ENCODE measurements at places on chromosomes 3 and 15. TPM values are rescaled to one million over a fixed set of nuclear protein-coding genes. Genes with fewer than 3 reads are reported as not detected.

DNA sequence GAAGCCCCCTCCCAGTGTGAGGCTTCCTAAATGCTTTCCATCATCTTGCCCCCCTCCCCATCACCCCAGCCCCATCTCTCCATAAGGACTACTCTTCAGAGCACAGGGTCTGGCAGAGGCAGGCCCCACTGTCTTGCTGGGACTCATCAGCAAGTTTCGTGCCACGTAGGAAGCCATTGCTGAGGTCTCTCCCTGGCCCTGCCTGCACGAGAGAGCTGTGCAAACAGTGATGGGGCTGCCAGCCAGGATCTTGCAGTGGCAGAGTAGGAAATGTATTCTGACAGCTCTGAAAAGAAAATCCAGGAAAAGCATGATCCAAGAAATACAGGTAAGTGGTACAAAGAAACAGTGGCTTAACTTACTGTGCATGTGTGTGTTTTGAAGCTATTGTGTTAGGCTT lies 22.6 kb downstream of the ISL2 start:
- no peak for DNase-seq

DNA sequence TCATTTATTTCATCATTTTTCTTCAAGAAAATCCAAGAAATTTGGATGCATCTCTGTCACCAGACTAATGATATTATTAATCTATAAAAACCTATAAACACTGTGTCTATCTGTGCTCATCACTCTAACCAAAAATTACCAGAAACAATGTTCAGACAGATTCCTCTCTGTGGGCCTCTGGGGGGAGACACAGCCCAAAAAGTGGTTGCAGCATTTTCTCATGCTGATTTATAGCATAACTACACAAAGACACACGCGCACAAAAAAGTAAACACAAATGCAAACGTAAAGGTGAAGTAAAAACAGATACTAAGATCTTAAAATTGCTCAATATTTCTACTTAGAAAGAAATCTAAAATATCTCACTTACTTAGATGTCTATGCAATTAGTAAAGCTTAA lies 976.0 kb downstream of the GBE1 start:
- no peak for DNase-seq

GRCh38 chr15:74823324-74823723 lies 3.1 kb upstream of the CPLX3 start:
- DNase-seq: no peak

- DNase-seq: no peak
Observed at GRCh38 chr15:101459579-101460300, 29.8 kb downstream of the PCSK6 start.

DNA sequence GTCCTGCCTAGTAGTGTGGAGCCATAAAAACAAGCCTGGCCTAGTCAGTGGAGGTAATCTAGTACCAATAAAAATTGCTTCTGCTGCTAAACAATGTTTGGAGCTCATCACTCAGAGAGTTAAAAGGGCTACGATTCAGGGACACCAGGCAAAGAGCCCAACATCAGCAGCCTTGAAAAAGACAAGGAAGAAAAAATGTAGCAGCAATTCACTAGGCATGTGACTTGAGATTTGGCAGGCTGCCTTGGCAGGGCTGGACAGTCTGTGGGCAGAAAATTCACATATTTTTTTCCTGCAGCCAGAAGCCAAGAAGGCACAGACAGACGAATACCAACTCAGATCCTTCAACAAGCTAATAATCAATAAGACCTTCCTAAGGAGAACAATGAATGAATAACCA lies 47.2 kb downstream of the IGSF11 start:
- DNase-seq: no peak

Gene ZNF80
- 0.22 TPM for total RNA-seq

Gene TUSC2
- 29.9 TPM for total RNA-seq

Gene GALNT15
- not detected for total RNA-seq

Gene NR1I2
- total RNA-seq: not detected

Data from activated T-helper 1 cell treated with anti-CD3 and anti-CD28 coated beads, Interleukin-12 subunit alpha, Interleukin-12 subunit beta, Interleukin-2, Interleukin-4 antibody, amounts not matched to agents 30 ng/mL and 10 ng/mL and 1 ng/mL, durations not matched to agents 14 hours and 24 hours and 36 hours (primary cell).